Left ventricle myocardium inferior (tissue), 1 donor: ENCODE measurements at places on chromosomes 6 and 20. TPM values are rescaled to one million over a fixed set of nuclear protein-coding genes. Genes with fewer than 3 reads are reported as not detected.

DNA sequence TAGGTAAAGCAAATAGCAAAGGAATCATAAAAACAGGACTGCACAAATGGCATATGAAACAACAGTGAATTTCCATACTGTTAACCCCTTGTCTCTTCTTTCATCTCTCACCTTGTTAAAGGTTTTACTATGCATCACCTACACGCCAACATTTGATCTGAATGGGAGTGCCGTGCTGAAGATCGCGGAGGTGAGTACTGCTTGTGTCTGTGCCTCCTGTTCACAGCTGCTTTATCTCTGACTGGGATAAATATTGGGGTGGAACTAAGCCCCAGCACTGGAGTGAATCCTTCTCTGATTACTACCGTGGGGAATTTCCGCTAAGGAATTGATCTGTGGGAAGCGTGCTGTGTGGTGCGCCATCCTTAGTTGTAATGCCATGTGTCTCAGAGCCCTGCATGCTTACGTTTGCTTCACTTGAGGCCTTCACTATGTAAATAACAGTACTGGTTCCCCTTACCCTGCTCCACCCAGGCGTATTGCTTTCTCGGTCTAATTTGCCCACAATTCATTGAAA lies 11.4 kb upstream of the PBOV1 start:
- H3K27ac ChIP-seq, result no peak overlapping the region
- no peaks in the 10 kb centered on the region for H3K4me1 ChIP-seq
- H3K4me3 ChIP-seq, result no peak overlapping the region
- H3K36me3 ChIP-seq, result no peaks in the 10 kb centered on the region

GRCh38 chr20:17525650-17526049 lies 5.5 kb downstream of the BFSP1 start:
- peaks cover 5% of the 10 kb centered on the region for H3K4me1 ChIP-seq
- H3K27me3 ChIP-seq, result no peaks in the 10 kb centered on the region
- H3K27ac ChIP-seq, result no peak overlapping the region
- H3K4me3 ChIP-seq, result no peak overlapping the region
- DNase-seq, result no peak

The FRMD1 gene
- 0.16 TPM for total RNA-seq

DNA sequence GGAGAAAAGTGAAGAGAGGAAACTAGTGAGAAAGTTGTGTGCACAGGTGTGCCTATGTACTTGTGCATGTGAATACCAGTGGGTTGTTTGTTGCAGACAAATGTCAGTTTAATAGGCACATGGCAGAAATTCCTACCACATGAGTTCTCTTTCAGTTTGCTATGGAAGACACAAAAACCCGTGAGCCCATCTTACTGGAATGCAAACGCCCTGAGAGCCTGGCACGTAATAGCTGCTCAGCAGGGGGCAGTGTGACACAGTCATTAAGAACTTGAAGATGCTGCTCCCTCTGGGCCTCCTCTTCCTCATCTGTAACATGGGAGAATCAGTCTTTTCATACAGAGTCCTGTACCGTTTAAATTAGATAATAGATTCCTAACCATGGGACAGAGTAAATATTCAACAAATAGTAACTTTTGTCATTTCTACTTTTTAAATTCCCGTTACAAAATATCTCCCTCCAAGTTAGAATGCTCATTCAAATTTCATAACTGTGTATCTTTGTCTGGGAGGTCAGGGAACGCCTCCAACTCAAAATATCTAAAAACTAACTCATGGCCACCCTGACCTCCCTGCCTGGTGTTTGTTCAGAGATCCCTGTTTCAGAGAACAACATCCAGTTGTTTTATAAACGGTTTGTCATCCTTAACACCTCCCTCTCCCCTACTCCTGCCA lies 802.9 kb downstream of the MAFB start:
- H3K4me3 ChIP-seq, result no peak overlapping the region
- peak overlapping the region; percentile 44 for H3K27ac ChIP-seq
- H3K36me3 ChIP-seq, result no peaks in the 10 kb centered on the region
- peak; percentile 70 for DNase-seq
- no peaks in the 10 kb centered on the region for H3K27me3 ChIP-seq
- H3K4me1 ChIP-seq, result peaks cover 7% of the 10 kb centered on the region

GRCh38 chr6:27829453-27830211 lies 82.6 kb downstream of the OR2B2 start:
- H3K4me1 ChIP-seq, result peaks cover 6% of the 10 kb centered on the region
- peaks cover 11% of the 10 kb centered on the region for H3K27me3 ChIP-seq
- H3K36me3 ChIP-seq, result peaks cover 7% of the 10 kb centered on the region
- peak overlapping the region; percentile 62 for H3K4me3 ChIP-seq
- H3K27ac ChIP-seq, result no peak overlapping the region
- no peak for DNase-seq

The CBFA2T2 gene
- 10.7 TPM for total RNA-seq

The HMGN3 gene
- total RNA-seq, result 168 TPM

The MAS1 gene
- not detected for total RNA-seq

DNA sequence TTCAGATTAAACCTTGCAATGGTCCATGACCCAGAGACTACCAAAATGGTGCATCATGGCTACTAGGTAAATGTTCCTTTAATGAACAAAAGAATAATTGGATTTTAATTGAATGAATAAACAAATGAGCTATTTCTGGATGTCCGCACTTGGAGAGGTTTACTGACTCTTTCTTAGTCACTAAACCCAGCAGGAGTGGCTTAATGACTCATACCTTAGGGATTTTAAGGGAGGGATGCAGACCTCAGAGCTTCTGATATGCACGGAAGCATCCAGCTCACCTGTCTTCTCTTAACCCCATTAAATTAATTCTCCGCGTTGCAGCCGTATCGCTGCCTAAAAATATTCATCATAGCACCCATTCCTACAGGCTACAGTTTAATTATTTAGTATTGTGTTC lies 970.0 kb upstream of the SLC35B3 start:
- DNase-seq, result no peak
- no peak overlapping the region for H3K27ac ChIP-seq
- H3K4me3 ChIP-seq, result no peak overlapping the region
- H3K27me3 ChIP-seq, result no peaks in the 10 kb centered on the region

The LIN28B gene
- total RNA-seq, result not detected

DNA sequence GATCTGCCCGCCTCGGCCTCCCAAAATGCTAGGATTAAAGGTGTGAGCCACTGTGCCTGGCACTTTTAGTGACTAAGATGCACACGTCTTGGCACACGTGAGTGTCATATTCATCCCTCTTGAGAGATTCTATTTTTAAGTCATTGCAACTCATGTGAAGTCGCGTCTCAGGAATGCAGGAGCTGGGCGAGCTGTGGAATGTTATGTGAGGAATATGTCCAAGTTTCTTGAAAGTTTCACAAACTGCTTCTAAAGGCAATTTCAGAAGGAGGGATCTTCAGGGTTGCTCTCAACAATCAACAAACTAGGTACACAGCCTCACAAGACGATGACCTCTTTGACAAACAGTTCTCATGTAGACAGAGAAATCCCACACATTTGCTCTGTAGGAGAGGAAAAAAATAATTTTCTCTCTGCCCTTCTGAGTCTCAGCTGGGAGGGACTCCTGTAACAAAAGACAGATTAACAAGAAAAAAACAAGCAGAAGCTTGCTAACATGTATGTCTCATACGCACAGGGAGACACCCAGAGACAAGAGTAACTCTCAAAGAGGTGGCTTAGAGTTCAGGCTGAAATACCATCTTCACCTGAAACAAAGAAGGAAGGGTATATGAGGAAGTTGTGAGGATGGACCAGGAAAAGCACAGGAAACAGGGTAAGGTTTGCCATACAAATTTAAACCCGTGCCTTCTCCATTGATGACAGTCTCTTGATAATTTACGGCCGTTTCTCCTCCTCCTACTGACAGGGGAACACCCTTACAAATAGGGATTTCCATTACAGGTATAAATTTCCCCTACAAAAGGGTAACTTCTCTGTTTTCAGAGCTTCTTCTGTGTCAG lies 45.3 kb upstream of the FAM50B start:
- H3K4me1 ChIP-seq, result peaks cover 54% of the 10 kb centered on the region
- H3K4me3 ChIP-seq, result no peak overlapping the region
- no peaks in the 10 kb centered on the region for H3K27me3 ChIP-seq
- H3K27ac ChIP-seq, result peak overlapping the region; percentile 69
- DNase-seq, result no peak
- H3K36me3 ChIP-seq, result no peaks in the 10 kb centered on the region

The TBX18 gene
- total RNA-seq, result 3.5 TPM
